ENCODE measurements at places on chromosomes 2 and 18.
A peak's percentile ranks its signal among the peaks of the same experiment; 100 is the strongest.

- peak; percentile 87 for DNase-seq
These were observed 8.7 kb upstream of the RPRD1A start for GRCh38 chr18:36075862-36076587.

- peak; percentile 84 for DNase-seq
These were observed 20.4 kb downstream of the MBP start for GRCh38 chr18:77111951-77112746.

GRCh38 chr2:46847185-46847710, 68.4 kb downstream of the MCFD2 start:
- DNase-seq, result no peak

GRCh38 chr2:27967076-27967475, 76.5 kb downstream of the BABAM2 start:
- peak; percentile 61 for DNase-seq

DNA sequence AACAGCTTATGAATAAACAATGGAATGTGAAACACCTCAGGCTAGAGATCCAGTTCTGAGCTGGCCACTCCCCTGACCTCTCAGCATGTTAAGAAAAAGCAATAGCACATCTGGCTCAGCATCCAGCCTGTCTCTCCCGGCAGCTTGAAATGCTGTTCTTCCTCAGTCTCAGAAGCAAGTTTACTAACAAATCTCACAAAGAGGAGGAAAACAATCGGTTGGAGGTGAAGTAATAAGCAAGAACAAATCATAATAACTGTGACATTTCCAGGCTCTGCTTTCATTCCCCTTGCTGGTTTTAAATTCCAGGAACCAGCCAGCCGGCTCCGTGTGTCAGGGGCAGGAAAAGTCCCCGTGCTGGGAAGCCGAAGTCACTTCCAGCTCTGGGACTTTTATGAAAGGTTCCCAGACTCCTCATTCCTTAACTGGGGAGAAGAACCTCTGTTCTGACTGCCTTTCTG, 133.9 kb upstream of the ARL4C start:
- no peak for DNase-seq

DNA sequence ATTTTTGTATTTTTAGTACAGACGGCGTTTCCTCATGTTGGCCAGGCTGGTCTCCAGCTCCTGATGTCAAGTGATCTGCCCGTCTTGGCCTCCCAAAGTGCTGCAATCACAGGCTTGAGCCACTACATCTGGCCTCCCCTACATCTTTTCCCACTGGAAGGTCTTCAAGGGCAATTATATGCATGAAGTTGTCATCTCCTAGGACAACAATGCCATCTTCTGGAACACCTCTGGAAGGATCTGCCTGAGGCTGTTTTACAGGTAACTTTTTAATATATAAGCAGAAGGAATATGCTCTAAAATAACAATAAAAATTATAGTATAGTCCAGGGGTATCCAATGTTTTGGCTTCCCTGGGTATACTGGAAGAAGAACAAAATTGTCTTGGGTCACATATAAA, 321.4 kb downstream of the AFF3 start:
- DNase-seq, result peak; percentile 32

DNA sequence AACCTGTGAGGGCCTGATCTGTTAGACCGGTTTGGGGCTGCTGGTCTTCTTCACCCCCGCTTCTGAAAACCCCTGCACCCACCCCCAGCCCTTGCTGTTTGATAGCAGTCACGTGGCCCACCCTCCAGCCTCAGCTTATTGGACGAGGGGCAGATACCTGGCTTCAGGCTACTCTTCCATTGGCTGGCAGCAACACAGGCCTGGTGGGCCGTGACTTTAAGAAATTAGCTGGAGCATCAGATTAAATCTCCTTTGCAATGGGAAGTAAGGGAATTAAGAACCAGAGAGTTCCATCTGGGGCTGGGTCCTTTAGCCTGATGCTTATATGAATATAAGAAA, 107.3 kb downstream of the KLHL29 start:
- DNase-seq, result no peak

All from inflammatory macrophage treated with lipopolysaccharide for 4 hours (primary cell).